A172 (cell line): ENCODE measurements at places on chromosomes 3 and 15. TPM values are rescaled to one million over a fixed set of nuclear protein-coding genes. Genes with fewer than 3 reads are reported as not detected.

The RTP3 gene
- total RNA-seq = not detected in 2 replicates

- no peak for DNase-seq
Observed at GRCh38 chr3:2850701-2851100, 259.5 kb downstream of the IL5RA start.

GRCh38 chr3:16415911-16416476 lies 97.5 kb downstream of the RFTN1 start:
- DNase-seq = no peak

- no peak for DNase-seq
Observed at GRCh38 chr15:91857772-91858171, 4.3 kb downstream of the SLCO3A1 start.

GRCh38 chr3:133994166-133994890 lies 35.4 kb downstream of the SLCO2A1 start:
- DNase-seq = no peak

The UCN2 gene
- total RNA-seq = 1.3 and 5.0 TPM in 2 replicates

DNA sequence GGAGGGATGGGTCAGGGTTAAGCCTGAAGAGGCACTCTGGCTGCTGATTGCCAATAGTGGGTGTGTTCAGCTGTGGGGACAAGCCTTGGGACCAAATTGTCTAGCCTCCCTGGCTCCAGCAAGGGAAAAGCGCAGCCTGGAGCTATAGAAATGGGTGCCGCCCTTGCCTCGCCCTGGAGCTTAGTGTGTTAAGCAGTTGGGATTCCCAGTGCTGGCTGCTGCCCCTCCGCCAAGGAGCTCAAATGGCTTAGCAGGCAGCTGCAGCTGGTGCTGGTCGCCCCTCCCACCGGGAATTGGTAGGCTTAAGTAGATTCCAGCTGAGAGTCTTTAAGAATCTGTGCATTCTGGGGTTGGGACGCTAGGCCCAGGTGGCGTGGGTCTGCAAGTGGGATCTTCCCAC lies 662.9 kb upstream of the TBL1XR1 start:
- DNase-seq = no peak

DNA sequence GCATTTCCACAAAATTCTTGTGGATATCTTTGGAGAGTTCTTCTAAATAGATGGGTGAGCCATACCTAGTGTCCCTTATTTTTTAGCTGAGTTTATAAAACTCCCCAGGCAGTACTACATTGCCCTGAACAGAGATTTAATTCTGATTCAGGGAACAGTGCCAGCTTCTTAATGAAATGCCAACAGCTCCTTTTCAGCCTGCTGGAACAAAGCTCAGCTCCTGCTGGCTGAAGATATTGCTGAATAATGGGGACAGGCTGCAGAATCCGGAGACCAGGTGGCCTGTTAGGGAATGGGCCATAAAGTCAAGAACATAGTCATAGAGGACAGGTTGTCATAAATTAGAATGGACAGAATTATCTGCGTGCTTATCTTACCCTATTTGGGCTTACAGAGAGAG lies 8.9 kb downstream of the HGD start:
- no peak for DNase-seq

DNA sequence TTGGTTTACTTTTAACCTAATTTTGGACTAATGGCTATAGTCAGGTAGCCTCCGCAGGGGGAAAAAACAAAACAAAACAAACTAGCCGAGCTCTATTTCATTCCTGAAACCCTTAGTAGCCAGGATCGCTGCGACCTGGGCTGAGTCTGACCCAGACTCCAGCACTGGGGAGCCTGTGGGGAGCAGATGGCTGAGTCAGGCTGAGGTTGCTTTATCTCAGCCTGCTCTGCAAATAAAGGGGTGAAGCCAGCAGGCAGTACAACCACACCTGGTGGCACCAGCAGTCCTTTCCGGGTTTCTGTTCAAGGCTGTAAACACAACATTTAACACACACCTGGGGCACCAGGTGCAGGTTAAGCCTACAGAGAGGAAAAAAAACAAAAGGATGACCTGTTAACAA lies 27.3 kb downstream of the ABHD2 start:
- DNase-seq = no peak

The CP gene
- not detected in 2 replicates for total RNA-seq

DNA sequence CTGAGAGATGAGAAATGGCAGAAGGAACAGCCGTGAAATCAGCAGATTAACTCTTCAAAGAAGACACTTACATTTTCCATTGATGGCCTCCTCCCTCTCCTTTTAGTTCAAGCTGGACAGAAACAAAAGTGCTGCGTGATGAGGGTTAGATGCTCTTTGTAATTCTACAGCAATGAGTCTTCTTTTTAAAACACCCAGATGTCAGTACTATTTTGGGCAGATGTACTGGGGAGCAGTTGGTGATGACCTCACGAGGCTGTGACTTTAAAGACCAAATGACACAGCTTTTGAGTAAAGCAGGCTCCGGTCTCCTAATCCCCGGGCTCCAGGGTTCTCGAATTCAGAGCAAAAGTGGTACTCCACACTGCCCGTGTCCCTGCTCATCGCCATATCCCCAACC lies 198.2 kb downstream of the SLCO3A1 start:
- DNase-seq = no peak

DNA sequence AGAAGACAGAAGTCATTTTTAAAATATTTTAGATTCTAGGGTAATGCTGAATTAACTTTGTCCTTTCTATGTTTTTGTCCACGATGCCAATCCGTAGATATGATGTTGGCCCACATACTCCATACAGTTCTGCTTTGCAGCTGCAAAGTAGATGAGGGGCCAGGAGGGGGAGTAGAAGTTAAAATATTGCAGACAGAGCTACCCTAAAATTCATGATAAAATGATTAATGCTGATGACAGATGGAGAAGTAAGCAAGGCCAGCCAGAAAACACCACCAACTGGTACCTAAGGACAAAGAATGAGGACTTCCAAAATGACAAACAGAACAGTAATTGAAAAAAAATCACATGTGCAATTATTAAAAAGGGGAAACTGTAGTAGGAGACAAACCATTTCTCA lies 756.6 kb upstream of the ARPP21 start:
- peak; percentile 29 for DNase-seq

The GOLGA8J gene
- total RNA-seq = 0.40 TPM in 1 of 2 replicates, not detected in the other

DNA sequence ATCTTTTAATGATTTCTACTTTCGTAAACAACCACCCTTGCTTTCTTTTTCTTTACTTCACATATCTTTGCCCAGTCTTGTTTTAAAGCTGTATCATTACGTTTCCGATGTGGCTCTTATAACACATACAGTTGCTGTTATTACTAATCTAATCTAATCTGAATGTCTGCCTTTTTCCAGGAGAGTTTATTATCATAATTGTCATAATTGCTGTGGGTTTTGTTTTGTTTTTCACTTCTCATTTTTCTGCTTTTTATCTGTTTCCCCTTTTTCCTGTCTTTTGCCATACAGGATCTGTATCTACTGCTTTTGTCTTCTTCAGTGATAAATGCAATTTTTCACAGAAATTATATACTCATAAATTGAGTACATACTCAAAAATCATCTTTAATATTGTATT lies 24.9 kb downstream of the HACL1 start:
- DNase-seq = no peak

- DNase-seq = no peak
Observed at GRCh38 chr3:42079701-42080452, 11.3 kb upstream of the TRAK1 start.

The ZNF660 gene
- total RNA-seq = not detected in 2 replicates
